ENCODE measurements at places on chromosomes 1 and 21.
A peak's percentile ranks its signal among the peaks of the same experiment; 100 is the strongest.

DNA sequence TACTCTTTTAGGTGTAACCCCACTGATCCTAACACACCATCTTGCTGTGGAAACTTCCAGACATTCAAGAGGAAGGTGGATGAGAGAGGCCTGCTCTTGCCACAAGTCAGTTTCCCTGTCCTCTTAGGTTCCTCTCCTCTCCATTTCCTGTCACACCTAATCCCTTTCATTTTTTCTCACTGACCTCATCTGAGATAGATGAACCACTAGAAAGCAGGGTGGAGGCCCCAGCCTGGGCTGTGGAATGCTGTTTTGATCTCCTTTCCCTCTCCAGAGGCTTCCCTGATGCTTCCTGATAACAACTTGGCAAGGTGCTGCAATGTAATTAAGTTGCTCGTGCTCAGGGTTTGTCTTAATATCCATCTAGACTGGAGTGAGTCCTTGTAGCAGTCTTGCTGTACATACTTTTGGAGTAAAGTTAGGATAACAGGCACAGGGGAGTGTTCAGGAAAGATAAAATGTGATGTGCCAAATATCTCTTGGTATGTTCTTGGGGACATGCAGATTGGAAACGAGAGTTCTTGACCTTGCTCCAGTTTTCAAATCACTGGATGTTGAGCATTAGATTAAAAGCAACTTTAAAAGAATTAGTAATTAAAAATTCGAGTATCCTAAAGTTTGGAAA lies 11.2 kb downstream of the LRRC42 start:
- DNase-seq = no peak

DNA sequence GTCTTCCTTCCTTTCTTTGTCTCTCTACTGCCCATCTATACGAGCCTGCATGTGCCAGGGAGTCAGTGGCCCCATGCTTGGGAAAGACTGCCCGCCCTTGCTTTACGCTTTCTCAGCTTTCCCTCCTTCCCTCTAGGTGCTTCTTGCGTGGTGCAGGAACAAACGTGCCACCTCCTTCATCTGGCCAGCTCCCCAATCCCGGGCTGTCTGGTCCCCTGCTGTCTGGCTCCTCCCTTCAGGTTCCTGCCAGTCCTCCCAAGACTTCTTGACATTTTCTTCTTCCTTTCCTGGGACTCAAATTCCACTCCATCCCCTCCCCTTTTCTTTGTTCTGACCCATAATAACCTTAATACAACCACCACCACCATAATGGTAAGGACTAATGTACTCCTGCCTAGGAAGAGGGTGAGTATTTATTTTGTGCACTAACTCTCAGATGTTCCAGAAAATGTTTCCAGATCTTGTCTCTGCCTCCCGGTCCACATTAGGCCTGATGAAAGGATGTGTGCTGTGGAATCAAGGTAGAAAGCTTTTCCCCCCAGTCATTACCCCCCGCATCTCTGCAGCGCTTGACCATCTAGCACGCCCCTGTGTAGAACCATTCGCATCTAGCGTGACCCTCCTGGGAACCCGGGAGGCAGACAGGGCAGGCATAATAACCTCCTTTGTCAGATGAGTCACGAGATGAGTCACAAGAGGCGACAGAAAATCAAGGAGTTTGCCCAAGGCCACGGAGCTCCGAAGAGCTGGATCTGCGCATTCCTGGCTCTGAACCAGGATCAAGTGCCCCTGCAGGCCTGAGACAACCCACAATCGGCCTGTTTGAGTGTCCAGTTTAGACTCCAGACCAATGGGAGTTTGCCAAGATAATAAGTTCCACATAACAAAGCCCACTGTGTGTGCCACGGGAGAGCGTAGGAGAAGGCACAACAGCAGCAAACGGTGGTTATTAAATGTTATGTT lies 60.1 kb upstream of the NEK2 start:
- DNase-seq = no peak

DNA sequence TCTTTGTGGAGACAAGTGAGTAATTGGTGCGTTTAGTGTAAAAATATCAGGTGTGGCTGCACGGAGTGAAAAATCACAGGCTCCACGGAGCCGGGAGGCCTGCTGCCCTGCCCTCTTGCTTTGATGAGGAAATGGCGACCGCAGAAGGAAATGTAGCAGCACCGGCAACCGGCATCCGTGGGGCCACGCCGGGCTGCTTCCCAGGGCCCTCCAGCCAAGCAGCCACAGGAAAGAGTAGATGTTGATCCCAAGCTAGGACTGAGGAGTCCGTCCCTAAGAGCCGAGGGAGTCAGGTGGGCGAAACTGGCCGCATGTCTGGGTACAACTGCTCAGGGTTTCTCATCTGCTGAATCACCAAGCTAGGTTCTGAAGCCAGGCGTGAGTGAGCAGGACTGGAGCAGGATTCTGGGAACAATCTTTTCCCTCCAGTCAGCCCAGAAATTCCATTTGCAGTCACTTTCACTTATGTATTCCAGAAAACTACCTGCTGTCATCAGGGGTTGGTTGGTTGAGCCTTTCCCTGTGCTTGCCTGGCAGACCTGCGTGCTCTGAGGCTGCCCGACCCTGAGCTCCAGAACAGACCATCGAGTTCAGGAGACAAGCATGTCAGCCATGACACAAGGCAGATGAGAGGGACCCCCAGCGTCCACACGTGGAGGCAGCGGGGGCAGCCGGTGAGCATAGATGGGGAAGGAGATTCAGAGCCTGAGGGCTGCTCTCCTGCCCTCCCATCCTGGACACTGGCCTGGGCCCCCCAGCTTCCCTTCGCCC lies 5.8 kb upstream of the ITGB2 start:
- DNase-seq = peak; percentile 55

GRCh38 chr1:3620708-3621107 lies 4.1 kb upstream of the TPRG1L start:
- no peak for DNase-seq

- no peak for DNase-seq
Measured at GRCh38 chr1:238265866-238266265, 375.1 kb upstream of the ZP4 start.

- DNase-seq = no peak
Measured at GRCh38 chr1:227891955-227892488, 55.7 kb downstream of the WNT9A start.

DNA sequence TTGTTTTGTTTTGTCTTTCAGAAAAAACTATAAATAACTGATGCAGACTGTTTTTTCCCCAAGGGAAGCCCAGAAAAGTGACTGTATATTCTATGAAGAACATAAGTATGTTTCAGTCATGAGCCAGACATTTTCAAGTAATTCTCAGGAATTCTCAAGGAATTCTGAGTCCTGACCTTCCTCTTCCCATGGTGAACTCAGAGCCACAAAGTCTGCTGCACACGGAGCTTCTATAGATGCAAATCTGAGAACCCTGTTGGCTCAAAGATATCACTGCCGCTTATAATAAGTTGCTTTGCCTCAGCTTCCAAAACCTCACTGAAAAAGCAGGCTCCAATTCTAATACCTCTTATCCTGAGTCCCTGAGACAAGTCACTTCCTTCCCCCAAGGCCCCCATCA lies 418.5 kb upstream of the RUNX1 start:
- no peak for DNase-seq

GRCh38 chr1:16302709-16303627 lies 49.3 kb downstream of the FBXO42 start:
- DNase-seq = no peak
